ENCODE measurements at places on chromosomes 1 and 21.

- peak; percentile 70 for DNase-seq
These were observed 51.4 kb downstream of the KIF21B start for GRCh38 chr1:200971955-200972711.

GRCh38 chr1:35345439-35345981 is 77.0 kb downstream of the ZMYM4 start:
- peak; percentile 89 for DNase-seq

GRCh38 chr1:204001166-204001901 is 71.6 kb upstream of the SOX13 start:
- DNase-seq, result no peak

DNA sequence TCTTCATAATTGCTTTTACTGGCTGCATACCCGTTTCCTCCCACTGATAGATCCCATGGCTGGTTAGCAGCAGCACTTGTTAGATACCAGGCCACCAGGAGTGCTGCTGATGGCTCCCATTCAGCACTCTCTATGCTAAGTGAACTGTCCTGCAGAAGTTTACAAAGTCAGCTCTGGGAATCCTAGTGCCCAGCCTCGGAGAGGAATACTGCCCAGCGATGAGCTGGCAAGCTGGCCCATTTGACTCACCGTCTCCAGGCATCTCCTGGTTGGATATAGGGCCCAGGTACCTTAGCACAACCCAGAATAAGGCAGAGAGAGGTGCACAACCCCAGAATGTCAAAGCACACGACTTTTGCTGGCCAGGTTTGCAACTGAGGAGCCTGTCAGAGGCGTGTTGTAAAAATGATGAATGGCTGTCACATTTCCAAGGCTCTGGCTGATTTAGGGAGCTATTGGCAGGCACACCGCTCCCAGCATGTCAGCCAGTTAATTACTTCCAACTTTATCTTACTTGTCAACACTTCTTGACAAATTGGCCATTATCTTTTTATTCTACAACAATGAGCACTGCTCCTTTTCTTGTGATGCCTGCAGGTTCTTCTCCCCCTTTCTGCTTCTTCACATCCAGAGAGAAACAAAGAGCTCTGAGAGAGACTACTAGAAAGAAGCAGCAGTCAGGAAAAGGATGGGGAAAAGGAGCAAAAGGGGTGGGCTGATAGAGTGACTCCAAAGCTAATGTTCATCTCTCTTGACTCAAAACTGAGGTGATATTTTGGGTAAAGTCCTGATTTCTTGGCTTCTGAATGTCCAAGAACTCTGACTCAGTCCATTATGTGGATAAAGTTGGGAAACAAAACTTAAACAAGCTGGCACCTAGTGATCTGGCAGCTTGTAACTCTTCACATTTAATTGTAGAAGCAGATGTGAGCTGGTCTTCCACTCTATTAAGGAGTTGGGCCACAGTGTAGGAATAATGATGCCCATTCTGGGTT is 10.8 kb upstream of the ANGPTL7 start:
- no peak for DNase-seq

- DNase-seq, result no peak
These were observed 118.2 kb downstream of the ODF2L start for GRCh38 chr1:86277936-86278335.

DNA sequence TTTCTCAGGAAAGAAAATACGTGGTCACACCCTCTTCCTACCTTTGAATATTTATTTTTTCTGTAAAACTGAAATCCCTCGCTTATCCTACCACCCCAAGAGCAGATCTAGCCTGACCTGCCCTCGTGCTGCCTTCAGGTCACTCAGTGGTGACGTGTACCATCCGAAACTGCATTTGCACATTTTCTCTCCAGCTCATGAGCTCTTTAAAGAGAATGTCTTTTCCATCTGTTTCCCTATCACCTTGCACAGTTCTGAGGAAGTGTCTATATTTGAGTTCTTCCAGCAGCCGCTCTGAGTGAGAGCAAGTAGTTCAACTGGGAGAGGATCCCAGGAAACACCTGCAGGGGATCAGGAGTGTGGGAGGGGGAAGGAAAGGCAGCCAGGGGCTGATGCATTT is 91.7 kb downstream of the OMA1 start:
- DNase-seq, result no peak

GRCh38 chr1:22494943-22495579 is 43.4 kb downstream of the ZBTB40 start:
- DNase-seq, result no peak

DNA sequence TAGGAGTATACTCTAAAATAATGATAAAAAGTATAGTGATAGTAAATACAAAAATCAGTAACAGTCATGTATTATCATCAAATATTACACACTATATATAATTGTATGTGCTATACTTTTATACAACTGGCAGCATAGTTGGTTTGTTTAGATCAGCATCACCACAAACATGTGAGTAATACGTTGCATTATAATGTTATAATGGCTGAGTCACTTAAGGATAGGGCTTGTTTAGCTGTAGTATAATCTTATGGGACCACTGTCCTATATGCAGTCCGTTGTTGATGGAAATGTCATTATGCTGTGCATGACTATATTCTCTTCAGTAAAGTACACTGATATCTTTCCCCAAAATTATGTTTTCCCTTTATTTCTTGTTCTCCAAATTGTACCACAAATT is 92.8 kb downstream of the LYPLAL1 start:
- no peak for DNase-seq

GRCh38 chr1:58548371-58548770 is 1.8 kb upstream of the OMA1 start:
- peak; percentile 66 for DNase-seq

GRCh38 chr1:2073382-2074230 is 23.4 kb downstream of the PRKCZ start:
- no peak for DNase-seq

- peak; percentile 33 for DNase-seq
These were observed 26.4 kb downstream of the LRRC53 start for GRCh38 chr1:74486036-74486435.

DNA sequence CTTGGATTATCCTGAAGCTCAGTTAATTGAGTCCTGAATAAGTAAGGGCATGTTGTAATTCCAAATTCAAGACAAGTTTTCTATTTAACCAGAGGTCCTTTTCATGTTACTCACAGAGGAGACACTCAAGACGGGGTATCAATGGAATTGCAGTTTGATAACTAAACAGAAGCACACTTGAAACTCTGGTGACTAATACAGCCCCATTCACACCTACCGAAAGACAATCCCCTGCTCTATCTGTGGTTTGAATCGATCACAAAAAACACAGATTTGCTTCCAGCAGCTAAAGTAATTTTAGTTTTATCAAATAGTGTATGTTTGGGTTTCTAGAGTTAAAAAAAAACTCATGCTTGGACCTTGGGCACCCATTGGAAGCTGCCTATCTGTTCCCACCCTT is 60.4 kb downstream of the TEX35 start:
- no peak for DNase-seq

- DNase-seq, result no peak
These were observed 68.0 kb upstream of the CYP2J2 start for GRCh38 chr1:59994302-59995198.
